ENCODE measurements at places on chromosomes 2 and 18.

- no peak for DNase-seq
Observed at GRCh38 chr2:145028101-145028920, 508.4 kb upstream of the ZEB2 start.

GRCh38 chr2:158774681-158775080, 20.4 kb upstream of the DAPL1 start:
- DNase-seq: no peak

DNA sequence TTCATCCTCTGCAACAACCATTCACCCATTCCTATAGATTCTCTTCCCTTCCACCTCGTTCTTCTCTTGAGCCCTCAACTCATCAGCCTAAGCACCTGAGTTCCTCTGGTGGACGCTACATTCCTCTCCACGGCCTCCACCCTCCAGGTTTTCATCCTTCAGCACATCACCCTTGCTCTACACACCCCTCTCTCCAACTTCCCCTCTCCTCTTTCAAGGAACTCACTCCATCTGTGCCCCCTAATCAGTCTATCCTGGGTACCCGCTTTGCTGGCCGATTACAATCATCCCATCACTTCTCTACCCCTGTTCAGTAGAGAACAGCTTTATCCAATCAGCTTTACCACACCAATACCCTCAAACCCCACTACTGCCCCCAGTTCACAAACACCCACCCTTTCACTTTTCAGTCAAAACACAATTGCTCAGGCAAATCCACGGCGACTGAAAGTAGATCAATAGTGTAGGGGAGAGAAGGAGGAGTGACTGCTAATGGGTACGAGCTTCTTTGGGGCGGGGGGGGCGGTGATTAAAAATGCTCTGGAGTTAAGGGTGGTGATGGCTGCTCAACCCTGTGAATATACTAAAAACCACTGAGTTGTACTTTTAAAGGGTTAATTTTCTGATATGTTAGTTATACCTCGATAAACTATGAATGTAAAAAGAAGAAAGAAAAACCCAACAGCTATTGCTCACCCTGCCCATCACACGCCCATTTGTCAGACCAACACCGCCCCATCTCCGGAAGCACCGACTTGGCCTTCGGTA, 857 bp downstream of the DYM start:
- DNase-seq: no peak

- no peak for DNase-seq
Observed at GRCh38 chr2:100303744-100304143, 18.6 kb downstream of the LONRF2 start.

GRCh38 chr2:109176928-109177327, 47.9 kb downstream of the SH3RF3 start:
- DNase-seq: no peak

DNA sequence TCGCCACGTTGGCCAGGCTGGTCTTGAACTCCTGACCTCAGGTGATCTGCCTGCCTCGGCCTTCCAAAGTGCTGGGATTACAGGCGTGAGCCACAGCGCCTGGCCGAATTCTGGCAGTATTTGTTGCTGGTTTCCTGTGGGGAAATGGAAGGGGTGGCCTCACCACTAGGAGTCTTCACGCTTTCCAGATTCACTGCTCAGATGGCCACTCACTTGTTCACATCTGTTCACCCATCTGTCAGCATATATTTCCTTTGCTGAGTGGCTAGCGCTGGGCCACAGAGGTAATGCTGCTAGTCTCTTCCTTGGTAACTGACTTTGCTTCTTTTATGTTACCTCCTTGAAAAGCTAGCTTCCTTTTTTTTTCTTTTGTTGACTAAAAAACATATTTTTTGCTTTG, 27.2 kb downstream of the TMEM177 start:
- DNase-seq: no peak

GRCh38 chr2:34731292-34731691, 1132.2 kb upstream of the FAM98A start:
- DNase-seq: no peak

DNA sequence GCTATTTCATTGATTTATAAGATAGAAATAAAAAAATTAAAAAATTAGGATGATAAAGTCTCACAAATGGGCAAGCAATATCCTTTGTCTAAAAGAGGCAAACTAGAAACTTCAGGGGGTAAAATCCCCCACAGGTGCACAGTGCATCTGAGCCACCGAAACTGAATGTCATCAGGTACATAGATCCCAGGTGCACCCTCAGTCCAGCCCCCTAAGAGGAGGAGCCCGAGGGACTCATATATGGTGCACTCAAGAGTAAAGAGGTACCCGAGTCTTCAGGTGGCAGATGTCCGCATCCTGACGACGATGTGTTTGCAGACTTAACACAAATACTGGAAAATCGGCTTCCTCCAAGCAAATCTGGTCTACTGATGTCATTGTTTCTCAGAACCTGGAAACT, 11.3 kb downstream of the QPCT start:
- DNase-seq: no peak

GRCh38 chr2:233395687-233396086, 41.4 kb downstream of the DGKD start:
- DNase-seq: no peak

- no peak for DNase-seq
Observed at GRCh38 chr2:207778298-207778882, 8.7 kb upstream of the FZD5 start.

DNA sequence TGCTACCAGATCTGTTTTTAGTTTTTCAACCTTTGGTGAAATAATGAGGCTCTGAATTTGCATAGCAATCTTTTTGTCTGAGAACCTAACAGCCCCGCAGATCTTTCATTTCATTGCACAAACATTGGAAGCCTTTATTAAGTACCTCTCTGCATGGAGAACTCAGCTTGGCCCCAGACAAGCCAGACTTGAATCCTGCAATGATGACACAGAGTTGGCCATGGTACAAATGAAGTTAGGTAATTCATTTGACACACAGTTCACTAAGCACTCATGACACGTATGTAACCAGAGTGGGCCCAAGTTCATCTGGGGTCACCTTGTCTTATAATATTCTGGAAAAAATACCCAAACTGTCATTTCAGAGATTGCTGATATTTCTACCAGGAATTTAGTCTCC, 439.1 kb upstream of the ID2 start:
- DNase-seq: no peak

DNA sequence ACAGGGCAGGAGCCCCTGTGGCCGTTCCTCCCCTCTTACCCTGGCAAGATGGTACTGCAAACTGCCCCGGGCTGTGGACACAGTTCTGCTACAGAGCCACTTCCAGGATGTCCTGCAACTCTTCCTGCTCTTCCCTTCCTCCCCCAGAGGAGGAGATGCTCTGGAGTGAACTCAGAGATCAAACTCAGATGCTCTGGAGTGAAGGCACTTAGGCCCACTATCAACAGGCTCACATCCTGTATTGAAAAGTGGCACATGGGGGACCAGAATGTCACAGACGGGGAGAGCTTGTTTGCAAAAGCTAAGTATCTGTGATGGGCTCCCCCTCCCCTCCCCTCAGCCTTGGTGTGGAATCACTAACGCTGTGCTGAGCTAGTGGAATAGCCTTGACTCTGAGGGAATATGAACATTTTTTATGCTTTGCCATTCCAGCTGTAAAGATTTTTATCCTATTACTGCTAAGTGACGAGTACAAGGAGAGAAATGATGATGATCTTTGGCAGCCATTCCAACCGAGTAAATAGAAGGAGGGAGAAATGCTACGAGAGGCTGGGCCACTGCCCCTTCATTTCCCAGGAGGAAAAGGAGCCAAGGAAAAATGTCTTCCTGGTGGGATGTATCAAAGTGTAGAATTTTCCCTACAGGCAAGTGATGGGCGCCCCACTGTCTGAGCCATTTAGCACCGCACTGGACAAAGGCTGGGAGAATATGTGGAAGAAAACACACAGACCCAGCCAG, 152.6 kb downstream of the GALNT14 start:
- no peak for DNase-seq

DNA sequence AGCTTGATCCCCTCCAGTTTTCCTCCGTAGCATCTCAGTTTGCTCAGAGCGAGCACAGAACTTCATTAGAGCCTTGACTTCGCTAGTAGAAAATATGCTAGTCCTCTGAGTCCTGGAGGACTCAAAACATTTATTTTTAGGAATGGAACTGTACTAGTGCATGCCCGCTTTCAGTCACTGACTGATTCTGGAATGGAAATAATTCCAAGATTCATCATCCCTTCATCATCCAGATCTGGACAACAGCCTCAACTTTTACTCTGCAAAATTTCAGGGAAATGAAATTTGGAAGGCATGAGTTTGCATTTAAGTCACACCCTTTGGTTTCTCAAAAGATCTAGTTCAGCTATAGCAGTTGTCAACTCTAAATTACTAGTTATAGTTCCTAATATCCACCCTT, 304.6 kb downstream of the XIRP2 start:
- DNase-seq: no peak

DNA sequence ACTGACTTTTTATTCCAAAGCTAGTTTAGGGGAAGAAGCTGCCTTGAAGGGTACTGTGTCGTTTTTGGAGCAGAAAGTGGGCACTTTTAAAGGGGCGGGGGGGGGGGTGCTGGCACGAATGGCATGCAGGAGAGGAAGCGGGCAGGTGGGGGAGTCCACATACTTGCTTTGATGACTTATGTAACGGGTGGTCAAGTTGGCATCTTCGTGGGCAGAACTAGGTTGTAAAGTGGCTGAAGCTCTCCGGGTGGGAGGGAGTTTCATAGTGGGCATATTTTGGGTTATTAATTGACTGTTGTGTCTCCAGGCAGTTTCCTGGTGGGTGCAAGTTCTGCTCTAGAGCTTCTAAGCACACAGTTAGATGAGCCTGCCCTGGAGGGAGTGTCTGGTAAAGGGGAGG, 19.9 kb downstream of the PCARE start:
- no peak for DNase-seq

GRCh38 chr2:83113953-83114352, 1345.1 kb downstream of the SUCLG1 start:
- DNase-seq: no peak

GRCh38 chr18:24497031-24497754, 36.8 kb downstream of the HRH4 start:
- no peak for DNase-seq

GRCh38 chr2:7530001-7530400, 612.8 kb downstream of the RNF144A start:
- DNase-seq: no peak

GRCh38 chr2:132641819-132642218, 28.2 kb downstream of the LYPD1 start:
- no peak for DNase-seq

DNA sequence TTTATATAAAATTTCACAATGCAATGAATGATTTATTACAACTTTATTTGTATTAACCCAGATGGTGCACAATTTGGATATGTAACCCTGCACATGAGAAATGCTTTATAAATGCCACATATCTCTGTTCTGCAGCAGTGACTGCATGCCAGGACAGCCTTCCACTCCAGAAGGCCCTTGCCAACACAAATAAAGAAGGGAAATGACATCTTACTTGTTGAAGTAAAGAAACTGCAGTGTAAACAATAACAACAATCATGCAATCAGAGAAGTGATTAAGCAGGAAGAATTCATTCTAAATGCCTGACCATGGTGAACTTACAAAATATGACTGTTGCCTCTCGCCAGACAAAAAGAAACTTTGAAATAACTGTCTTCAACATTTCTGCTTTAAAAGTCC, 129.9 kb upstream of the CHST9 start:
- no peak for DNase-seq

- no peak for DNase-seq
Observed at GRCh38 chr2:238573065-238573778, 146.5 kb downstream of the ASB1 start.

- DNase-seq: no peak
Observed at GRCh38 chr2:5254791-5255332, 437.3 kb upstream of the SOX11 start.

- no peak for DNase-seq
Observed at GRCh38 chr2:194714541-194714940, 942.5 kb upstream of the SLC39A10 start.

DNA sequence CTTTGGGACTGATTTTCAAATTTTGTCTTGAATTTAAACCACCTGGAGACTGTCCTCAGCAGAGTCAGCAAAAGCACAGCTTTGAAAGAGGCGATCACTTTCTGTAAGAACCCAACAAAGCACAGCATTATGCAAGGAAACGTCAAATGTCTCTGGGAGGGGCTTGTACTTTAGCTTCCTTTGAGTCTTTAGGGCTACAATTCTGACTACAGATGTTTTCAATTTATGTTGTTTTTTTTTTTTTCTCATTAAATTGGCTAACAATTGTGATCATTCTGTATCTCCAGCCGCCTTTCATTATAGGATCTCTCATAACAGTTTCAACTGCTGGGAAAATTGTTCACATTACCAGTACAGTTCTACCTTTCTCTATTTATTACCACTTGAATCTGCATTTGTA, 48.3 kb downstream of the COL3A1 start:
- no peak for DNase-seq

DNA sequence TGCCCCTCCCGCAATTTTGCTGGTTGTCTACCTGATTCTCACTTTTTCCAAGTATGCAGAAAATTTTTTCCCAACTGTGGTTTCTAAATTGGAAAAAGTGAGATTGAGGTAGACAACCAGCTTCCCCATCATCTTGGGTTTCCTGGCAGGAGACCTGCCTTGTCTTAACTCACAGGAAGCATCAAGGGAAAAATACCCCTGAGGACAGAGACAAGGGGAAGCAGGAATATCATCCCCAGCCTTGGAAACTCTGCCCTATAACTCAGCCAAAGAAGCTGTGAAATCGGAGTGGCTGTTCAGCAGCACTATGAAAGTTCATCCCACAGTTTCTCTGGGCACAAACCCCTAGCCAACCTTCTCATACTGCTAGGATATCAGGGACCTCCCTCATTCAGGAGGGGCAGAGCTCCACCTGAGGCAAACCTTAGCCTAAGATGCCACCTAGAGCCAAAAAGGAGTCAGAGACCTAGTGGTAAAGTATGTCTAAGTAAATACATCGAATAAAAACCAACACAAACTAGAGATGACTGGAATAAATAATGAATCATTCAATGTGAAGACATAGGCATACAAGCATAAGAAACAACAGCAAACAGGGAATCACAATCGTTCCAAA, 68.2 kb downstream of the ZSWIM2 start:
- no peak for DNase-seq

DNA sequence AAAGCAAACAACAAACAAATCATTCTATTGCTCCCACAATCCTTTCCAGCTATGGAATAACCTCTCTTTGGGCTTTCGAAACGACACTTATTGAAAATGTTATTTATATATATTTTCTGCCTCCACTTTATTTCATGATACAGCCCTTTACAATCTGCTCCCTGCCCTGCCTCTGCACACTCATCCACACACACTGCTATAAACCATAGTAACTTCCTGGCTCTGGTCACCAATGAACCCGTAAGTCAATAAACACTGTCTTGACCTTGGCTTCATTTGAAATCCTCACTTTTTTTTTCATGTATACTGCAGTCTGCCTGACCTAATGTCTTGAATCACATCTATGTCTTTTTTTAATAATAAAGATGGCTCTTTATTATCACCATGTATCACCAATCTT, 161.5 kb downstream of the SLC39A10 start:
- DNase-seq: no peak

DNA sequence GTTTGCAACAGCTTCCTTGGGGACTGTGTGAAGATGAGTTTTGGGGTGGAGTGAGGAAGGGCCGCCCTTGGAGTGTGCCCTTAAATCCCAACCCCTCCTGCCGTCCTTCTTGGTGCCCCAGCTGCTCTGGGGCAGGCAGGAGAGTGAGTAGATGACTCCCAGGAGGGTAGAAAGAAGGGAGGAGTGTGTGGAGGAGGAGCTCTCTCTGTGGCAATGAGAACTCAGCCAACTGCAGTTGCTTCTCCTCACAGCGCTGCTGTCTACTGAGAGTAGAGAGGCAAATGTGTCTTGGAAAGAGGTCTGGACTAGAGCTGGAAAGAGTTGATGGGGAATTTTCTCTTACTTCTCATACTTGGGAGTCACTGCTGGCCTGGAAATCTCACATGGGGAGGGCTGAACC, 21.8 kb upstream of the SIX2 start:
- no peak for DNase-seq

- DNase-seq: no peak
Observed at GRCh38 chr2:153487448-153487847, 8.9 kb upstream of the RPRM start.
